Glutamatergic neuron (in vitro differentiated cells): ENCODE measurements at places on chromosomes 1 and 21.

DNA sequence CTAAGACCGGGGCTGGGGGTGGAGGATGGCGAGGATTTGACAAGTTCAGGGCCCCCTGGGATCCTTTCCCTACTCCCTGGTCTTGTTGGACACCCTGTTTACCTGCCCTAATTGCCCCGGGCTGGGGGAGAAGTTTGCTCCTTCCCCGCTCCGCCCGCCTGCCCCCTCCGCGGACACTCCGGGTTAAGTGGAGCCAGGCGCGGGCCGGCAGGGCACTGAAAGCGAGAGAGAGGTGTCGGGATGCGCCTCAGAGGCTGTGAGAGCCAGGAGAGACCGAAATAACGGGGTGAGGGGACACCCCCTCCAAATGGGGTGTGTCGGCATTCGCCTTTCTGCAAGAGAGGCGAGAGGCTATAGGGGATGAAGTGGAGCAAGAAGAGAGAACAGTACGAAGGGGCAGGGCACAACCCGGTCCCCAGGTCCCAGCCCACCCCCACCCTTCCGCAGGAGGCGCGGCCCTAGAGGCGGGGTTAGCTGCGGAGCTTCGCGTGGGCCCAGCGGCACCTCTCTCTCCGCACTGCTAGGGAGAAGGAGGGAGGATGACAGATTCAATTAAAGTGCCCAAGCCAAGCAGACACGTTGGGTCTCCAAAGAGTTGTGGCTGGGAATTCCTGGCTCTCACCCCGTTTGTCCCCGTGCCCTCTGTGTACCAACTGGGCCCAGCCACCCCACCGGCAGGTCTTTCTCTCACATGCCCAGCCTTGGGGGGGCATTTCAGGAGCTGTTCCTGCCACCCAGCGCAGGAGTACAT, 3.8 kb downstream of the EFNA3 start:
- no peak for DNase-seq

DNA sequence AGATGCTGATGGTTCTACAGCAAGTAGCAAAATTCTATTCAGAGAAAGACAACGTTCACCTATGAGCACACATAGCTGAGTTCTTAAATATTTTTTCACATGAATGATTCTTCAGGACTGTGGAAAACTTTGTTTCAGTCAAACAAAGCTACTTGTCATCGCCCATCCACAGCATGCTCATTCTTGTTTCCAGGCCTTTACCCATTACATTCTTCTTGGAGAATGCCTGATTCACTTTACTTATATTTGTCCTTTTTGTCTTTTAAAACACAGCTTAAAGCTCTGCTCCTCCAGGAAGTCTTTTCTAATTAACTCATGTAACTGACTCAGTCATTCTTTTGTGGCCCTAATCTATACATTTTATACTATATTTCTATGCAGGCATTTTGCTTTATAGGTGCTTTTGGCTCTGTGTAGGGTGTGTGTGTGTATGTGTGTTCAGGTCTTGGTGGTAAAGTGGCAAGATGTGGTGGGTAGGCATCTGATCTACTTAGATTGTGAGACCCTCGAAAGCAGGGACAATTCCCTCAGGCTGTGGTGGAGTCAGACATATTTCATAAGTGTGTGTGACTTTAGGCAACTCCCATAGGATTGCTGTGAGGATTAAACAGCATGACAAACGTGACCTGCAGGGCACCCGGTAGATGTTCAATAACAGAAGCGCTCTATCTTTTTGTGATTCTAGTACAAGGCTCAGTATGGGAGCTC, 11.8 kb upstream of the MARK1 start:
- DNase-seq, result no peak

GRCh38 chr1:53567450-53567849, 108.3 kb downstream of the DMRTB1 start:
- DNase-seq, result no peak

DNA sequence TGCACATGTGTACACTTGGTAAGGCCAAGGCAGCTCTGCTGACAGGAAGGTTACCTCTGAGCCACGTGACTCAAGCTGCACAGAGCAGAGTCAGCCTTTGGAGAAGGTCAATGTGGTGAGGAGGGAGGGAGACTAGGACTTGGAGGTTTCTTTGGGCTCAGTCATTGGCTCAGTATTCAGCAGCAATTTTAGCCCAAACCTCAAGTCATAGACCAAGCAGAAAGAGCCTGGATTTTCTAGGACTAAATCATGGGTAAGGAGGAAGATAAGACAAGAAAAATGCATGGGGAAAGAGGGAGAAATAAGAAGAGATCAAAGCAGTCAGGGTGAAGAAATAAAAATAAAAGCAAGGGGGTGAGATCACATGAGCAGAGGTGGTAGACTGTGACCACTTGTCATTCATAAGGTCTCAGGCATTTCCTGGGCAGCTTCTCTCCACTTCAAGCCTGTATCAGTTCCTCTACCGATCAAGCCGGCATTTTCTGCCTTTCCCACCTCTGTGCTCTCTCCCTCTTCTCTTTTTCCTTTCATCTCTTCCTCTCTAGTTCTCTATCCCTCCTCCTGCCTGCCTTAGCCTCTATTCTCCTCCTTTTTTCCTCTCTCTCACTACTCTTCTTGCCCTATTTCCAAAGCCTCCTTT, 51.7 kb upstream of the DUSP10 start:
- no peak for DNase-seq

DNA sequence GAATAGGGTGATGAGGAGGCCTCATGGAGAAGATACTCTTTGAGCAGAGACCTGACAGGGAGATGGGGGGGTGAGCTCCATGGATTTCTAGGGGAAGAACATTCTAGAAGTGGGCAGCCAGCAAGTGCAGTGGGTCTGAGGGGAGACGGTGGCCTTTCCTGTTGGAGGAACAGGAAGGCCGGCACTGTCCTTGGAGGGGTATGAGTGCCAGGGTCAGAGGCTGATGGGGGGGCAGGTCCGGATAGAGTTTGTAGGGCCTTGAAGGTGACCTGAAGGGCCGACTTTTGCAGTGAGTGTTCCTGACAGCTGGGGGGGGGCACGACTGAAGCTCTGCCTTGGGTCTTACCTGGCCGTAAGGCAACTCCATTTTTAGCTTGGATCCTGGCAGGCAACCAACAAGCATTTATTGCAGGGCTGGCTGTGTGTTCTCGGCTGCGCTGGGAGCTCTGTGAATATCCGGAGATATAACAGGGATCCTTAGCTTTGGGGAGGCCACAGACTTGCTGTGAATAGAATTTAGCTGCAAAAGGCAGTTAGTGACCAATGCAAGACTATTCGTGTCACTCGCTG, 130.6 kb downstream of the MRPS6 start:
- DNase-seq, result no peak

DNA sequence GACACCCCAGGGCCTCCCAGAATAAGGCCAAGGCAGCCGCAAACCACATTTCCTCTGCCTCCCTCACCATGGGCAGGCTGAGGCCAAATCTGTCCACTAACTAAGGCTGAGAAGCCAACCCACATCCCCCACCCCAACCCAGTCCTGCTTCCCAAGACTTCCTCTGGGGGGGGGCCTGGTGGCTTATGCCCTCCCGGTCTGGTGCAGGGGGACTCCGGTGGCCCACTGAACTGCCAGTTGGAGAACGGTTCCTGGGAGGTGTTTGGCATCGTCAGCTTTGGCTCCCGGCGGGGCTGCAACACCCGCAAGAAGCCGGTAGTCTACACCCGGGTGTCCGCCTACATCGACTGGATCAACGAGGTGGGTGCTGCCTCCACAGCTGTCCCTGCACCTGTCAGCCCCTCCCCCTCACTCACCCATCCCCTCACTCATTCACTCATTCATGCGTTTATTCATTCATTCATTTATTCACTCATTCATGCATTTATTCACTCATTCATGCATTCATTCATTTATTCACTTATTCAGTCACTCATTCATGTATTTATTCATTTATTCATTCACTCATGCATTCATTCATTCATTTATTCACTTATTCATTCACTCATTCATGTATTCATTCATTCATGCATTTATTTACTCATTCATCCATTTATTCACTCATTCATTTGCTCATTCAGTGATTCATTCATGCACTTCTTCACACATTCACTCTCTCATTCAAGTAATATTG, 7.3 kb downstream of the CTRC start:
- DNase-seq, result no peak

- DNase-seq, result no peak
Observed at GRCh38 chr1:48596046-48596445, 124.0 kb upstream of the SPATA6 start.

DNA sequence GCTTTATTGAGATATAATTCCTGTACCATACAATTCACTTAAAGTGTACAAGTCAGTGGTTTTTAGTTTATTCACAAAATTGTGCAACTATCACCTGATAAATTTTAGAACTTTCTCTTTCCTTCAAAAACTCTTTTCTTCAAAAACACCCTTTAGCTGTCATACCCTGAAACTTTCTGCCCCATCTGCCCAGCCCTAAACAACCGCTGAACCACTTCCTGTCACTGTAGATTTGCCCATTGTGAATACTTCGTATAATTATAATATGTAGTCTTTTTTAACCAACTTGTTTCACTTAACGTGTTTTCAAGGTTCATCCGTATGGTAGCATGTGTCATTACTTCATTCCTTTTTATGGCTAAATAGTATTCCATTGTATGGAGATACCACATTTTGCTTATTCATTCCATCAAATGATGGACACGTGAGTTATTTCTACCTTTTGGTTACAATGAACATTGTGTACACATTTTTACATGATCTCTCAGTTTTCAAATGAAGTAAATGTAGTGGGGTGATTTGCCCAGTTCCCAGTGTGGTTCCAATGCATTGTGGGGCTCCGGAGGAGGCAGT, 37.9 kb downstream of the WNT4 start:
- DNase-seq, result no peak

DNA sequence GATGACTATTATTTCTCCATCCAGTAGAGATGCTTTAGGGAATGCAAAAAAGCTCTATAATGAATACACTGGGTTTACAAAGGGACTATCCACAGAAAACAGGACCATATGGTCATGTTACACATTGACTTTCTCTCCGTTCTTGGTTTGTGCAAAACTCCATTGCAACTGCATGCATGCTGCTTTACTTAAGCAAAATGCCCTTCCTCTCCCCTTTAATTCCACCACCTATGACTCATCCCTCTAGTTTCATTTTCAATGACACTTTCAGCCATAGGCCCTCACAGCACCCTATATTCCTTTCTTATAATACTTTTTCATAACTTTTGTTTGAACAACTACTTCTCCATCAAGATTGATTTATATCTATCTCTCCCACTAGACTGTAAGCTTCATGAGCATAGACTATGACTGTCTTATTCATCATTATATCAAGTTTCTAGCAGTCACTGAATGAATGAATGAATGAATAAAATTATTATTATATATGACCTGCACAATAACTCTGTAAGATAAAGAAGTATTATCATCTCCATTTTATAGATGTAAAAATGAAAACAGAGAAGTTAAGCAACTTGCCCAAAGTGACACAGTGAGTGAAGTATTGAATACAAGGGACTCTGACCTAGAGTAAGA, 248.9 kb downstream of the PLPP3 start:
- no peak for DNase-seq

DNA sequence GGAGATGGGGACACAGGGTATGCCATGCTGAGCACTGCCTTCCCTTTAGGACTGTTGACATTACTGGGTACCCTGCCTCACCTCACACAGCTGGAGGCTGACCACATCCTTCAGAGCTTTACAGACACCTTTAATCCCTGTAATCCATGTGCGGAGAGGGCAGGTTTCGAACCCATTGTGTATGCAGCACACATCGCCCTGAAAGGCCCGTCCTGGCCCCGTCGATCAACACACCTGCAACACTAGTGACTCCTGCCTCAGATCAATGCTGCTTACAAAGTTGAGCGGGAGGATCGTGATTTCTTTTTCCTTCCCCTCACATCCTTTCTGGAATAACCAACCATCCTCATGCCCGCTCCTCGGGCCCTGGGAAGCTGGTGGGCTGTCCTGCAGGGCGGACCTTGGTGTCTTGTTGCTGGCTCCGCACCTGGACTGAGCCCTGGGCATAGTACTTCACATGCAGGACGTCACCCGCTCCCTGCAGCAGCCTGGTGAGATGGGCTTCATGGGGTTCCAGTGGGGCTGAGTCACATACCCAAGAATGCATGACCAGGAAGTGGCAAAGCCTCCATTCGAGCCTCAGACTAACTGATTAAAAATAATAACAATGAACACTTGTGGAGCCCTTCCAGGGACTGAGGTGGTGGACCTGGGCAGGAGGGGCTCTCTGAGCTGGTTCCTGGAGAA, 403.6 kb downstream of the PTPRU start:
- DNase-seq, result no peak

GRCh38 chr21:18252256-18252655, 7.6 kb downstream of the CHODL start:
- no peak for DNase-seq

GRCh38 chr1:244216836-244217235, 165.8 kb downstream of the ZBTB18 start:
- no peak for DNase-seq

GRCh38 chr1:5926686-5927435, 65.4 kb downstream of the NPHP4 start:
- no peak for DNase-seq
